ENCODE measurements at places on chromosomes 6 and 20. TPM values are rescaled to one million over a fixed set of nuclear protein-coding genes. Genes with fewer than 3 reads are reported as not detected.

Gene CLVS2
- 0.10 TPM for polyA plus RNA-seq

- DNase-seq: no peak
Observed at GRCh38 chr6:70530023-70530422, 36.7 kb upstream of the SDHAF4 start.

Gene STK4
- polyA plus RNA-seq: 11.6 TPM

DNA sequence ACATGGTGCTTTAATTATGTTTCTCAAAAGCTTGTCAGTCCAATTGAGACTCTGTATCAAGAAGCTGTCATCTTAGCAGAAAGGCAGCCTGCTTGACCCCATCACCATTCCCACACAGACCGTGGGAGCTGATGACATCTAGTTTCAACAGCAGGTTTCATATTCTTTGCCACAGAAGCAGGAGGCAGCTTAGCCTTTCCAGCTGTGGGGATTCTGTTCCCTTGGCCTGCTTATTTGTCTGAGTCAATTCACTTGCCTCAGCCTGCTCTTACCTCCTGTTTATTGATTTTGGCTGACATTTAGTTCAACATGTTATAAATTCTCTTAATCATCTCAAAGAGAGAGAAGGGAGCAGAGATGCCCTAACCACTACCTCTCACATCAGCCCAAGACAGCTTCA lies 527.7 kb downstream of the ADGRB3 start:
- no peak for DNase-seq

DNA sequence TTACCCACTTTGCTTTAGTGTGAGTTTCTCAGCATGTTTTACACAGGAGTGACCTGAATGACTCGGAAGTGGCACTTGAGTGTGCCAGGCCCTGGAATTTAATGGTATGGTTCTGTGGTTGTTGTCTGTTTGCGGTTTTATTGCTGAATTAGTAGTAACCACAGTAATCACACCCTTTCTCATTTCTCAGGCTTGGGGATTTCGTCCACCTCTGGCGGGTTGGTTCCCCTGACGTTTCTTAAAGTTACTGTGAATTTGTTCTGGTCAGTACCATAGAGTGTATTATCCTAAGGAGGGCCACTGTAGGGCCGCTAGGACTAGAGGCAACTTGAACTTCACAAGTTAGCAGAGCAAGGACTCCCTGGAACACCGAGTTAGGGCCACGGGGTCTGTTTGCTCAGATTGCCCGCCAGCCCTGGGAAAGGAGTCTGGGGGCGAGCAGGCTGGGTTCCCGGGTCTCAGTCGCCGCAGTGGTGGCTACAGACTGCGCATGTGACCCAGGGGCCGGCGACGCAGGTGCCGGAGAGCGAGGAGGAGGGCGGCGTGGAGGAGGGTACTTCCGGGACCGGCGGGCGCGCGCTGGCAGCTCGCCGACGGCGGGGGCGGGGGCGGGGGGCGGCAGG lies 546 bp upstream of the KLHL32 start:
- DNase-seq: no peak

GRCh38 chr20:24066076-24066700 lies 77.6 kb upstream of the GGTLC1 start:
- DNase-seq: no peak

Measured in urinary bladder (tissue), 4 donors.